ENCODE measurements at places on chromosomes 12 and 14.
A peak's percentile ranks its signal among the peaks of the same experiment; 100 is the strongest.

DNA sequence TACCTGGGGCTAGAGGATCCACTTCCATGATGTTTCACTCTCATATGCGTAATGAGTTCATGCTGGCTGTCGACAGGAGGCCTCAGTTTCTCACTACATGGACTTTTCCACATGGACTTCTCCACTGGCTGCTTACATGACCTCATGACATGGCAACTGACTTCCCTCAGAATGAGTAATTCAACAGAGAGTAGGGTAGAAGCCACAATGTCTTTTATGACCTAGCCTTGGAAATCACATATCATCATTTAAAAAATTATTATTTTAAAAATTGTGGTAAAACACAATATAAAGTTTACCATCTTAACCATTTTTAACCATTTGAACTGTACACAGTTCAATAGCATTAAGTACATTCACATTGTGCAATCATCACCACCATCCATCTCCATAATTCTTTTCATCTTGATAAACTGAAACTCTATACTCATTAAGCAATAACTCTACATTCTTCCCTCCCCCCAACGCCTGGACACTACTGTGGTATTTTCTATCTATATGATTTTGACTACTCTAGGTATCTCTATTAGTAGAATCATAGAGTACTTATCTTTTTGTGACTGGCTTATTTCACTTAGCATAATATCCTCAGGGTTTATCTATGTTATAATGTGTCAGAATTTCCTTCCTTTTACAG lies 144.5 kb downstream of the TGFB3 start:
- DNase-seq = peak; percentile 39

- no peak for DNase-seq
These were observed 27.4 kb downstream of the MDM2 start for GRCh38 chr12:68835333-68835908.

DNA sequence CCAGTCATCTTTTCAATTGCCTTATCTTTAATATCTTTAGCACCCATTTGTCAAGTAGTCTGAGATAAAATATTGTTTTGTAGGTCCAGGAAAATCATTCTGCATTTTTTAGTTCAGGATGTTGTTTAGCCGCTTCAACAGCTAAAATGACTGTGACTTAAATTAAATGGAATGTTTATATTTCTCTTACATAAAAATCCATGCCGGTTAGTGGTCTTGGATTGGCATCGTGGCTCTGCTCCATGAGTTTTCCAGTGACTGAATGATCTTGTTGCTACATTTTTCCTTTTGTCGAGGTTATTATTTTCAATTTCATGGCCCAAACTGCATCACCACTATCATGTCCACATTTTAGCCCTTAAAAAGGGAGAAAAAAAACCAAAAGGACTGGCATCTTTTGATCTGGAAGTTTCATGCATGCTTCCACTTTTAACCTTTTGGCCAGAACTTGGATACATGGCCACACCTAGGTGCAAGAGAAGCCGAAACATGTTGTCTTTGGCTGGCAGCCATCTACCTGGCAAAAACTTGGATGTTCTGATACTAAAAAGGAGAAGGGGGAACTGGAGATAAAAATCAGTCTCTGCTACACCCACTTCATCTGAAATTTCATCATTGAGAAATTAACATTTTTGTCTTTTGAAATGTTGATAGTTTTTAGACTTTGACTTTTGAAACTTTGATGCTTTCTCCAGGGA lies 142.4 kb downstream of the OTOGL start:
- DNase-seq = peak; percentile 81

- no peak for DNase-seq
These were observed 419.9 kb upstream of the ATP2B1 start for GRCh38 chr12:90128526-90128925.

GRCh38 chr14:40870252-40870651 lies 736.4 kb upstream of the LRFN5 start:
- no peak for DNase-seq

DNA sequence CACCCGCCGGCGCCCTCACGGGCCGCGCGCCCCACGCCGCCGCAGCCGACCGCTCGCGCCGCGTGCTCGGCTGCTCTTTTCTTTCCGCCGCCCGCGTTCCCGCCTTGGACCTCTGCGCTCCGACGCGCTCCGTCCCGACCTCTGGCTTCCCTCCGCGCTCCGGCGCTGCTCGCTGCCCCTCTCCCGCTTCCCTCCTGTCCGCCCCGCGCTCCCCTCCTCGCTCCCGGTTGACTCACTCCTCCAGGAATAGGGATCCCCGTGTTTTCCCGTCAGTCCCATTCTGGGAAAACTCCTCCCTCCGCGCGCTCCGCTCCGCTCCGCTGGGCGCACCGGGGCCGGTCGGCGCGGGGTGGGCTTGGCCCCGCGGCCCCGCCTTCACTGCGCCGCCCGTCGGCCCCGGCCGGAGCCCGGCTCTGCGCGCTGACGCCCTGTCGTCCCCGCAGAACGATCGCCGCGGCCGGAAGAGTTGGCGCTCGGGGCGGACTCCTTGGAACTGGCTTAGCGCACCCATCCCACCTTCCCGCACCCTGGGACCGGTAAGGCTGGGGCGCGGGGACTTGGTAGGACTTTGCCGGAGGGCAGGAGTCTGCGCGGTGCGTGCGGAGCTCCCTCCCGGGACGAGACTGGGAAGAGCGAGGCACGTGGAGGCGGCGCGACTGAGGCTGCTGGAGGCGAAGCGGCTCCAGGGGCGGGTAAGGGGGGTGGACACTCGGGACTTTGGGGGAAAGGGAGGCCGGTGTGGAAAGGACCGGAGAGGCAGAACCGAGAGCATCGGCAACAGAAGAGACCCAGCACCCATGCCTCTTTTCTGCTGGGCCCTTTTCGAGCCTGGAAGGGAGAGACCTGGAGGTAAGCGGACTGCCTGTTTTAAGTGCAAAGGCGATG lies 550 bp downstream of the TEAD4 start:
- DNase-seq = peak; percentile 81

GRCh38 chr12:100234591-100235304 lies 32.1 kb downstream of the DEPDC4 start:
- peak; percentile 61 for DNase-seq

DNA sequence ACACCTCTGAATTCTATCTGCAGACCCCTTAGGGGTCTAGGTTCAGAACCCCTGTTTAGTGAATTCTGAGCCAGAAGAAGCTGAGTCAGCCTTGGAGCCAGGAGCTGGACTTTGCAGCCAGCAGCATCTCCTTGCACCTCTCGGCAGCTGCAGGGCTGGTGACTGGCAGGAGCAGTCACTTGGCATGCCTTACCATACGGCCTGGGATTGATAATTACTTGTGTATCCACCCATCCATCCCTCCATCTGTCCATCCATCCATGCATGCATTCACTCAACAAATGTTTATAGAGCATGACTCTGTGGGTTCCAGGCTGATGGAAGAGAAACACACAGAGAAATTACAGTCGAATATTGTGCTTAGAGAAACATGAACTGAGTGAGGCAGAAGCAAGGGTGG lies 67.5 kb upstream of the PRIMA1 start:
- no peak for DNase-seq

DNA sequence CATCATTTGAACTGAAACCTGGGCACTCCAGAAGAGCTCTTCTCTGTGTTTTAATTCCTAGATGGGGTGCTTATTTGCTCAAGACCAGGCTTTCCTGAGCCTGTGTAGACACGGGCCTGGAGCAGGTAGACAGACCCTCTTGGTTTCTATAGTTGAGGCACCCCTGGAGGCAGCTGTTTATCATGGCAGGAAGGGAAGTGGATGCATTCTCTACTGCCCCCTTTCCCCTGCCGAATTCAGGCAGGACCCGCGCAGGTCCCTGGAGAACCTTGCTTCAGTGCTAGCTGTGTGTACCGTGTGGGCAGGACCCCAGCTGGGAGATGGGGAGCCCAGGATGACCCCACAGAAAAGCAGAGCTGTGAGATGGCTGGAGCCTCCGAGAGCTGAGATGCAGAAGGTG lies 6.0 kb downstream of the CACNA1C start:
- DNase-seq = no peak

Measured in EH (cell line).